ENCODE measurements at places on chromosomes 6 and 20.

DNA sequence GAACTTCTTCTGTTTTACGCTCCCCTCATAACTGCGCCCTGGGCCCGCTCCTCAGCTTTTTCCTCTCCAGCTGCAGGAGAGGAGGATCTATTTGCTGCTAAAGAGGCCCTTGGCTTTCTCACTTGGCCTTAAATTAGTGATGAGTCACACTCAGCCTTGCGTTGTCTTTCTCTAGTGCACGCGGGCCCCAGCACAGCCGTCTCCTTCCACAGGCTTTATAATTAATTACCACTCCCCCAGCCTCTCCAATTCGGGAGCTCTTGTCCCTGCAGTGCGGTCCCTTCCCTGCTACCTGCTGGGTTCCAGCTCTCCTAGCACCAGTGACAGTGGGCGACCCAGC lies 25.2 kb downstream of the PACSIN1 start:
- no peaks in the 10 kb centered on the region for H3K4me1 ChIP-seq
- no peak overlapping the region for H3K4me3 ChIP-seq
- no peaks in the 10 kb centered on the region for H3K27me3 ChIP-seq
- no peaks in the 10 kb centered on the region for H3K36me3 ChIP-seq

DNA sequence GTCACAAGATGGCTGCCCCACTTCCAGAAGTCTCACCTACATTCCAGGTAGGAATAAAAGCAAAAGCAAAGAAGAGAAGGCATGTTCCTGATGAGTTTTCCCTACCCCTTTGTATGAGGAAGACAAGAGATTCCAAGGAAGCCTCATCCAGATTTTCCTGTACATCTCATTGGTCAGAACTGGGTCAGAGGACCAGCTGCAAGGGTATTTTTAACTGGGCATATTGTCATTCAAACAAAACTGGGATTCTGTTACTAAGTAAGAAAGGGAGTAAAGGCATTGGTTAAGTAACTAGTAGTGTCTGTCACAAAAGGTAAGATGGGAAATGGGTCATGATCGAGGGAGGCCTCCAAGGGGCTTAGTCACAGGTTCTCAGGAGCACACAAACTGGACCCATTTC lies 28.2 kb upstream of the RIMS4 start:
- H3K4me3 ChIP-seq, result no peak overlapping the region
- no peak overlapping the region for H3K27ac ChIP-seq
- peaks cover 5% of the 10 kb centered on the region for H3K36me3 ChIP-seq
- ATAC-seq, result no peak

DNA sequence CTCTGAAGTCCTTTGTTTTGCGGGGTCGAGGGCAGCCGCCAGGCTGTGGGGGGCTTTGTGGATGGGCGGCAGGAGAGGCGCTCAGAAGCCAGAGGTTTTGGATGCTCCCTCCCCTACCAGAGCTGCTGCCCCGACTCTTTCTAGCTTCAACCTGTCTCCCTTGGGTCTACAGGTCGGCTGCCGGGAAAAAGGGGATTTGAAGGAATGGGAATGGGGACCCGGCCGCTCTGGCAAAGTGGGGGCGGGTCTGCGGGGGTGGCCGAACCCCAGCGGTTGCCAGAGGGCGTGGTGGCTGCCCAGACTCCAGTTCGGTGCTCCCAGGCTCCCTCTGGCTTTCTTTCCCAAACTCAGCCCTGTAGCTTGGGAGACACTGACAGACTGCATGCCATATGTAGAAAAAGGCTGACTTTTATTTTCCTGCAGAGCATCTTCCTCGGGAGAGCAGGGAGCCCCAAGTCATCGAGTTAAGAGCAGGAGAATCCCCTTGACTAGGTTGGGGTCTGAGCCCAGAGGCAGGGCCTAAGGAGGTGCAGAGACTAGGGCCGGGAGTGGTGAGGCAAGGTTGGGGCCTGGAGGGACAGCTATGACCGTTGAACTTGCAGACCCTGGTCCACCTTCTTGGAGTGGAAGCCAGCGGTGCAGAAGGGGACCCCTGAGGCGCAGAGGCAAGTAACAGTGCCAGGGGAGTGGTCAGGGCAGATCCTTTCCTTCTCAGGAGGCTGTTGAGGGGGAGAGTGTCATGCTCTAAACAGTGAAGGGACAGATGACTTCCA lies 1.4 kb upstream of the PPP1R18 start:
- H3K4me3 ChIP-seq, result peak overlapping the region; percentile 89
- H3K27ac ChIP-seq, result peak overlapping the region; percentile 86
- ATAC-seq, result no peak
- peaks cover 57% of the 10 kb centered on the region for H3K4me1 ChIP-seq
- H3K36me3 ChIP-seq, result peaks cover 29% of the 10 kb centered on the region

DNA sequence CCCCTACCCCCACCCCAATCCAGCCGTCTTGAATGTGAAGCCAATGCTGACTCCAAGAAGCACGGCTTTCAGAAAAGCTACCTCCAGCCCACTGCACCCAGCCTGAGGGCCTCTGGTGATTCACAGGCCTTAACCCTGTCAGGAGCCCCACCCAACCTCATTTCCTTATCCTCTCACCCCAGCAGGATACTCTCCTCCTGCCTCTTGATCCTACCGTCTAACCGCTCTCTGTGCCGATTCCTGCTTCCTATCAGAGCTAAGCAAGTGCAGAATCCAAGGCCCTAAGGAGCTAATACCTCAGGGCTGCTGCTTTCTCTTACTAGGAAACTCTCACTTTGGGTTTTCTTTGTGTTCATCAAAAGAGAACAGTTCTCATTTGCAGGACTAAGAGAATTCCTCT lies 47.2 kb downstream of the TRERF1 start:
- H3K27me3 ChIP-seq, result no peaks in the 10 kb centered on the region
- no peaks in the 10 kb centered on the region for H3K36me3 ChIP-seq
- H3K4me3 ChIP-seq, result no peak overlapping the region

- ATAC-seq, result no peak
- H3K36me3 ChIP-seq, result no peaks in the 10 kb centered on the region
- no peaks in the 10 kb centered on the region for H3K27me3 ChIP-seq
- no peak overlapping the region for H3K4me3 ChIP-seq
Measured at GRCh38 chr20:49786668-49787370, 25.8 kb upstream of the SLC9A8 start.

DNA sequence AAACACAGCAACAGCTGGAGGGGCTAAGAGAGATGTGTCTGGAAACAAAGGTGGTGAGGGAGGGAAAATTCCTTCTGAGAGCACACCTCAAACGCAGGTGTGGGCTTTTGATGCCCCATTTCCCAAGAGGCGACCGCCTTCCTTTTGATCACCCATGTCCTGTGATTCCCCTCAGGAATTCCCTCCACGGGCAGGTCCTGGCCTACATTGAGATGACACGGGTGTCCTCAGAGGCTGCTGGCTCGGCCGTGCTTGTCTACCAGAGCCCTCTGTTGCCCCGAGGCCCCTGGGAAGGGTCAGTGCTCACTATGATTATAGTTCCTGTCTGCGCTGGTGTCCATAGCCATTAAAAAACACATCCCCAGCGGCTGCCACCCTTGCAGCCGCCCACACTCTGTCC lies 242.6 kb downstream of the TFAP2C start:
- no peak overlapping the region for H3K27ac ChIP-seq
- no peak for ATAC-seq
- no peaks in the 10 kb centered on the region for H3K27me3 ChIP-seq
- H3K36me3 ChIP-seq, result no peaks in the 10 kb centered on the region
- no peaks in the 10 kb centered on the region for H3K4me1 ChIP-seq
- H3K4me3 ChIP-seq, result no peak overlapping the region

Data from stimulated activated memory B cell treated with anti-CD40 and anti-IgM and Interleukin-4, amounts not matched to agents 10 μg/mL and 1 μg/mL and 100 μg/mL, for 72 hours (primary cell).